ENCODE measurements at places on chromosomes 5 and 9.

GRCh38 chr5:57777174-57777581 is 294.6 kb upstream of the ACTBL2 start:
- no peak for DNase-seq

DNA sequence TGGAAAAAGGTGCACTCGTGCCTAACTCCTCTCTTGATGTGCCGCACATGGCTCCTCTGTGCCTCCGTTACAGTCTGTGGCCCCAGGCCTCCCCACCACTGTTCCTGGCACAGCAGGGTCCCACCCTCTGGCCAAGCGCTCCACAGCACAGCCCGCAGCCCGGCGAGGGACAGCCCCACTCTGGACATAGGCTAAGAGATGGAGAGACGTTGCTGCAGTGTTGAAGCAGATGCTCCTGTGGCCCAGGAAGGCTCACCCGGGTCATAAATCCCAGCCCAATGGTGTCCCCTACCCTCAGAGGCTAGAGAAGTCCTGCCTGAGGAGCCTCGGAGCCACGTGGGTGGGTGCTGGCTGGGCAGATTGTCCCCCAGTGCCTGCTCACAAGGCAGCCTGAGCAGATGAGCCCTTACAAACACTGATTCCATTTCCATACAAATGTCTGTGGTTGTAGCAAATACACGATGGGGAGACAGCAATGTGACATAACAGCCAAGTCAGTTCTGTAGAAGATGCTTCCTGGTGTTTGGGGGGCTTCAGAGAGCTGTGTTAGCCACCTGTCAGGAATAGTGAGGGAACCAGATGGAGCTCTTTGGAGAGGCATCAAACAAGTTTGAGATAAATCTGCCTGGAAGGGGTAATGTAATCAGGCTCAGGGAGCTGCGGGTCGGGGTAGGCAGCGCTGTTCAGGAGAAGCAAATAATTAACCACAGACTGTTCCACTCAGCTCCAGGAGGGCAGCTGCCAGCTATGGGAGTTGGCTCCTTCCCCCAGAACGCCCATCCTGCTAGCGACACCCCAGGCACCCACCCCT is 41.7 kb downstream of the C5orf15 start:
- DNase-seq, result no peak

DNA sequence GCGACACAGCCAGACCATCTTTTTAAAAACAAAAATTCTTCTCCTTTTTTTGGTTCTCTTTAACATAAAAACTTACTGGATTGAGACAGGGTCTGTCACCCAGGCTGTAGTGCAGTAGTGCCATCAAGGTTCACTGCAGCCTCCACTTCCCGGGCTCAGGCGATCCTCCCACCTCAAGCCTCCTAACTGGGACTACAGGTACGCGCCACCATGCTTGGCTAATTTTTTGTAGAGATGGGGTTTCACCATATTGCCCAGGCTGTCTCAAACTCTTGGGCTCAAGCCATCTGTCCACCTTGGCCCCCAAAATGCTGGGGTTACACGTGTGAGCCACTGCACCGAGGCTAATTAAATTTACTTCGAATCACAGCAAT is 13.8 kb downstream of the HNRNPK start:
- DNase-seq, result no peak

GRCh38 chr5:139103762-139104161 is 94.4 kb downstream of the SIL1 start:
- DNase-seq, result no peak

All from NCI-H1105 (cell line).